ENCODE measurements at places on chromosomes 16 and 17.

DNA sequence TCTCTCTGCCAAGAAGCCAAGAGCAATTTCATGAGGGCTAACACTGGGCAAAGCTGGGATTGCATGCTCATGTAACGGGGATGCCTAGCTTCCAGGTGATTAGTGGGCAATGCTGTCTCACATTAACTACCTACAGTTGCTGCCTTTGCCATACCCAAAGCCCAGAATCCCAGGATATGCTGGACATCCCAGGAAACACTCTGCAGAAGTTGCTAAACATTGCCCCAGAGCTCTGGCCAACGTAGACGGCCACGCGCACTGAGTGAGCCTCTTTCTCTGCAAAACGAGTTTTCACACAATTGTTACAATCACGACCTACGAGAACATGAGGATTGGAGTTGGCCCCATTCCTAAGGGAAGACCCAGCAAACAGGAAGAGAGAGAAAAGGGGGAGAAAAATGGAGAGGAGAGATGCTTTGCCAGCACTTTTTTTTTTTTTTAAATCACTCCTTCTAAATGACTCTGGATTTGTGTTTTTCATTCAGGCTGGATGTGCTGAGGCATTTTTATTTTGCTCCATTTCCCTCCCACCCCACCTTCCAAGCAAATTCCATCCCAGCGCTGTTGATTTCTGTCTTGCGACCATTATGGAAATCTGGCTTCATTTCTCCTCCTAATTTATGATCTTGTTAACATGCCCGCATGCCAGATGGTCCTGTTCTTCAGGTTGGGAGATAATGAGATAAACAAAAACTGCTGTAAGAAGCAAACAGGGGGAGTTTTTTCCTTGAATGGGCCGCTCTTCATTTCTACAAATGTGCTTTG is 112.8 kb upstream of the DNAH9 start:
- H3K4me1 ChIP-seq = peaks cover 3% of the 10 kb centered on the region
- no peaks in the 10 kb centered on the region for H3K27me3 ChIP-seq
- no peak overlapping the region for H3K27ac ChIP-seq
- no peak overlapping the region for H3K4me3 ChIP-seq
- no peak for DNase-seq
- H3K36me3 ChIP-seq = no peaks in the 10 kb centered on the region

DNA sequence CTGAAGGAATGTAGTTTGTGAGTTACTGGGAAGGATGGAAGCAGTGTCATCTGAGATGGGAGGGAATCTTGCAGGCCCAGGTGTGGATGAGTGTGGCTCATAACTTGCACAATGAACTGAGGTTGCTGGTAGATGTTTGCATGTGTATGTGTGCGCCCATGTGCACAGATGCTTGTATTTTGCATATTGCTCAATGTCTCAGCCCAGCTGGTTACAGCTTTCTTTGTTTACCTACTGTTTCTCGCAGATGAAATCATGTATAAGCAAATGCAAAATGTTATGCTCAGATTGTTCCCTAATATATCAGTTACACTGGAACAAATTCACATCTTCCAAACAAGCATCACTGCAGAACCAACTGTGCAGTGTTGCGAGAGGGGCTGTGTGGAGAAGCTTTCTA is 452.2 kb upstream of the EEF2KMT start:
- H3K4me3 ChIP-seq = no peak overlapping the region
- no peaks in the 10 kb centered on the region for H3K27me3 ChIP-seq
- no peaks in the 10 kb centered on the region for H3K4me1 ChIP-seq
- H3K36me3 ChIP-seq = no peaks in the 10 kb centered on the region

GRCh38 chr17:80826955-80827645 is 164.5 kb upstream of the CHMP6 start:
- H3K27me3 ChIP-seq = no peaks in the 10 kb centered on the region
- H3K36me3 ChIP-seq = no peaks in the 10 kb centered on the region
- DNase-seq = peak; percentile 40

DNA sequence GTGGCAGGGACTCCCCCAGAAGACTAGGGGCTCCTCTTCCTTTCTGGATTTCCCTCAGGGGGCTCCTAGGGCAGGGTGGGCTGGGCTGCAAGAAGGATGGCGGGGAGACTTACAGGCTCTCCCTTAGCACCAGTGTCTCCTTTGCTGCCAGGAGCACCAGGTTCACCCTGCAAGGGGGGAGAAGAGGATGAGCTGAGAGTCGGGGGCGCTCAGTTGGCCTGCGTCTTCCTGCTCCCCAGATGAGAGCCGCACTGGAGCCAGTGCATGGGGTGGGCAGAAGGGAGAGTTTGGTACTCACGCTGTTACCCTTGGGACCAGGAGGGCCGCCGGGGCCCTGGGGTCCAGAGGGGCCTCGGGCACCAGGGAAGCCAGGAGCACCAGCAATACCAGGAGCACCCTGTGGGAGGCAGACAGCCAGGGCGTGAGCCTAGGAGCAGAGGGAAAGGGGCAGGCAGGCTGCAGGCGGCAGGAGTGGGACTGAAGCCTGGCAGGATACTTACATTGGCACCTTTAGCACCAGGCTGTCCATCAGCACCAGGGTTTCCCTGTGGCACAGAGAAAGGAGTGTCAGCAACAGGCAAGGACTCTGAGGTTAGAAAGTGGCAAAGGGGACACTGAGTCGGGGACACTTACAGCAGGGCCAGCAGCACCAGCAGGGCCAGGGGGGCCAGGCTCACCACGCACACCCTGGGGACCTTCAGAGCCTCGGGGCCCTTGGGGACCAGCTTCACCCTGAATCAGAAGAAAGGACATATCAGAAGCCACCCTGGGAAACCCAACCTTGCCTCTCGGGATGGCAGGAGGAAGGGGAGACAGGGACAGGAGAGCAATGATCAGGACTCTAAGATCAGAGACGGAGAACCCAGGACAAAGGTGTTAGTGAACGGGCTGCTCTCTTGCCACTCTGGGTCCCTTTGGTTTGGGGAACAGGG is 6.2 kb downstream of the COL1A1 start:
- no peak overlapping the region for H3K27ac ChIP-seq
- no peaks in the 10 kb centered on the region for H3K36me3 ChIP-seq
- DNase-seq = no peak
- H3K4me1 ChIP-seq = no peaks in the 10 kb centered on the region
- H3K27me3 ChIP-seq = no peaks in the 10 kb centered on the region
- H3K4me3 ChIP-seq = no peak overlapping the region

DNA sequence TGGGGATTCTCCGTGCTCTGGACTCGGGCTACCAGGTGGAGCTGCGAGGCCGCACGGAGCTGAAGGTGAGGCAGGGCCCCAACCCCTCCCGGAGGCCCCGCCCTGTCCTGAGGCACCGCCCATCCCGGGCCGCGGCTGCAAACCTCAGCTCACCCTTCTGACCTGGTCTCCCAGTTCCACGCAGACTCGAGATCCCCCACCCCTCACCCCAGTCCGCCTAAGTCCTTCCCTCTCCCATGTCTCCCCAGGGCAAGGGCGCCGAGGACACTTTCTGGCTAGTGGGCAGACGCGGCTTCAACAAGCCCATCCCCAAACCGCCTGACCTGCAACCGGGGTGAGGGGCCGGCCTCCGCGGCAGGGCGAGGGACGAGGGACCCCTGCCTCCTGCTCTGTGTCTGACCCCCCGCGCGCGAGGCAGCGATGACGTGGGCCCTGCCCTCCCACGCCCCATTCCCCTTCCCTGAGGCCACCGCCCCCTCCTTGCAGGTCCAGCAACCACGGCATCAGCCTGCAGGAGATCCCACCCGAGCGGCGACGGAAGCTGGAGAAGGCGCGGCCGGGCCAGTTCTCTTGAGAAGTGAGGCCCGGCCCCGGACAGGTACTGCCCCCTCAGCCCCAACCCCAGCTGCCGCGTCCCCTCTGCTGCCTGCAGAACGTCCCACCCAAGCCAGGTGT is 13.7 kb downstream of the GUCY2D start:
- peak overlapping the region; percentile 22 for H3K4me3 ChIP-seq
- no peaks in the 10 kb centered on the region for H3K4me1 ChIP-seq
- no peaks in the 10 kb centered on the region for H3K36me3 ChIP-seq
- no peak overlapping the region for H3K27ac ChIP-seq
- peaks cover 2% of the 10 kb centered on the region for H3K27me3 ChIP-seq
- DNase-seq = no peak

DNA sequence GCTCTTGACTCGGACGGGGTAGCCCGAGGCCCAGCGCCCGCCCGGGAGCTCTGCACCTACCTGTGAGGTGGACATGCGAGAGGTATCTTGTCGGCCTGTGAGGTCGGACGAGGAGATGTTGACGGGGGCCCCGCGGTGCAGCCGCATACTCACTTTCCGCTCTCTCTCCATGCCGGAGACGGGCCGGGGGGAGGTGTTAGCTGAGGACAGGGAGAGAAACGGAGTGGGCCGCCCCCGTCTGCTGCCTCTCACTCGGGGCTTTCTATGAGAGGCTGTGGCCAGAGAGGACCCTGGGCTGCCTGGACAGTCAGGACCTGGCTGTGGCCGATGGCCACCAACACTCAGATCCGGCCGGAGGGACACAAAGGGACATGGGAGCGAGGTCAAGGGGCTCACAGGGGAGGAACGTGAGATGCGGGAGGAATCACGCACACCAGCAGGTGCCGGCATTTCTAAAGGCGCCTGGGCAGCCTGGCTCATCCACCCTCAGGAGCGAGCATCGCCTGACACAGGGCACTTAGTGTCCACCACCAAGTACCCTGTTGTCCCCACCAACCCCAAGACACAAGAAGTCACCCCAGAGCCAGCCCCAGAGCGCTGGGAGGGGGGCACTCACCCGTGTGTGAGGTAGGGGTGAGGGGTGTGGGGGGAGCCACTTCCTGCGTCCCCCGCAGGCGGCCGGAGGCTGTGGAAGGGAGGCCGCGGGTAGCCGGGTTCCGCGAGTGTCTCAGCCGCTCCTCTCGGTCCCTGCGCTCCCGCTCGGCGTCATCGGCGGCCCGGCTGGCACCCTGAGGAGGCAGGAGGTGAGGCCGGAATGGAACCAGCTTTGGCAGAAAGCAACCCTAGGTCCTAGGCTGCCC is 20.2 kb downstream of the SLC16A3 start:
- H3K4me3 ChIP-seq = no peak overlapping the region
- no peaks in the 10 kb centered on the region for H3K4me1 ChIP-seq
- no peaks in the 10 kb centered on the region for H3K27me3 ChIP-seq
- peaks cover 40% of the 10 kb centered on the region for H3K36me3 ChIP-seq

DNA sequence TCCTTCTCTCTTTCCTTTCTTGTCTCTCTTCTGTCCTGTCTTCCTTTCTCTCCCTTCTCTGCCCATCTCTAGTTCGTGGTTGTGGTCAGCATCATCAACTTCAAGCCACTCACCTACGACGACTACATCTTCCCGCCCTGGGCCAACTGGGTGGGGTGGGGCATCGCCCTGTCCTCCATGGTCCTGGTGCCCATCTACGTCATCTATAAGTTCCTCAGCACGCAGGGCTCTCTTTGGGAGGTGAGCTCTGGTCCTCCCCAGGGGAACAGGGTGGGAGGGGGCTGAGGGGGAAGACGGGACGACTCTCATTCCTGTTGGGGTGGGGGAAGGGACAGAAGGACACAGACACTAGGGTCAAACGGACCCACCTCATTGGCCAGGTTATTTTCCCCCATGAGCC is 44.3 kb downstream of the SLC6A2 start:
- H3K4me3 ChIP-seq = no peak overlapping the region
- no peak for DNase-seq
- no peaks in the 10 kb centered on the region for H3K4me1 ChIP-seq
- H3K27me3 ChIP-seq = no peaks in the 10 kb centered on the region

- no peaks in the 10 kb centered on the region for H3K36me3 ChIP-seq
- DNase-seq = peak; percentile 78
- H3K27ac ChIP-seq = no peak overlapping the region
- no peak overlapping the region for H3K4me3 ChIP-seq
- H3K4me1 ChIP-seq = peaks cover 2% of the 10 kb centered on the region
Observed at GRCh38 chr16:8931859-8932258, 31.8 kb downstream of the USP7 start.

DNA sequence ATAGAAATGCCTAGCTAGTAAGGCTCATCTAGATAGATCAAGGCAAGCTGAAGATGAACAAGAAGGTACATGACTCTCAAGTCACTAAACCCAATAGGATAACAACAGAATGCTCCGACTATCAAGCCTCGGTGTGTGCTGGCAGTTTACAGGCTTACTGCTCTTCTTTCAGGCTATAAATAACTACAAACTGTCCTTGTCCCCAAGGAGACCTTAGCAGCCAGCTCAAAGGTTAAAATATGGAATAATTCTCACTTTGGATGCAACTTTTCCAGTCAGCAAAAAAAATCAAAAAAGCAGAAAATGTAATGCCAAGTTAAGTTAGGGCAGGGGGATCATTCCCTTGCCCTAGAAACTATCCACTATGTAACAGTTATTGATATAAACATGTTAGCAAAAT is 44.6 kb downstream of the SPOP start:
- H3K4me1 ChIP-seq = peaks cover 2% of the 10 kb centered on the region
- H3K4me3 ChIP-seq = no peak overlapping the region
- H3K36me3 ChIP-seq = no peaks in the 10 kb centered on the region
- no peak overlapping the region for H3K27ac ChIP-seq
- no peak for DNase-seq

GRCh38 chr16:50254072-50254471 is 12.3 kb upstream of the ADCY7 start:
- no peak overlapping the region for H3K4me3 ChIP-seq
- H3K4me1 ChIP-seq = no peaks in the 10 kb centered on the region
- DNase-seq = no peak

GRCh38 chr17:66400698-66401097 is 98.3 kb downstream of the PRKCA start:
- no peak overlapping the region for H3K27ac ChIP-seq
- no peaks in the 10 kb centered on the region for H3K36me3 ChIP-seq
- H3K4me1 ChIP-seq = no peaks in the 10 kb centered on the region
- no peak overlapping the region for H3K4me3 ChIP-seq
- DNase-seq = no peak

- H3K4me3 ChIP-seq = no peak overlapping the region
- H3K36me3 ChIP-seq = no peaks in the 10 kb centered on the region
- H3K27me3 ChIP-seq = no peaks in the 10 kb centered on the region
- DNase-seq = no peak
Observed at GRCh38 chr17:30541802-30542201, 64.6 kb downstream of the GOSR1 start.

DNA sequence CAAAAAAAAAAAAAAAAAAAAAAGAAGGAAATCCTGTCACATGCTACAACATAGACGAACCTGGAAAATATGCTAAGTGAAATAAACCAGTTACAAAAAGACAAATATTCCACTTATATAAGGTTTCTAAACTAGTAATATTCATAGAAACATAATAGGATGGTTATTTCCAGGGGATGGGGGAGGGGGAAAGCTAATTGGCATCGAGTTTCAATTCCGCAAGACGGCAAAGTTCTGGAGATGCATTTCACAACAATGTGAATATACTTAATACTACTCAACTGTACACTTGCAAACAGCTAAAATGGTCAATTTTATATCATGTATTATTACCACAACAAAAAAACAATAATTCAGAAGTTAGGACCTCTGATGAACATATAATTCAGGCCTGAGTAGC is 37.9 kb upstream of the ABCA9 start:
- H3K27me3 ChIP-seq = no peaks in the 10 kb centered on the region
- H3K4me1 ChIP-seq = no peaks in the 10 kb centered on the region
- H3K36me3 ChIP-seq = no peaks in the 10 kb centered on the region
- H3K27ac ChIP-seq = no peak overlapping the region
- H3K4me3 ChIP-seq = no peak overlapping the region
- DNase-seq = no peak

Measured in mesendoderm (in vitro differentiated cells).